ENCODE measurements at places on chromosomes 7 and 10.

- DNase-seq: no peak
Observed at GRCh38 chr10:5945190-5945509, 32.2 kb downstream of the IL15RA start.

- DNase-seq: no peak
Observed at GRCh38 chr10:3782146-3782450, 2.9 kb downstream of the KLF6 start.

- DNase-seq: peak; percentile 14
Observed at GRCh38 chr7:120842121-120842621, 15.8 kb downstream of the TSPAN12 start.

DNA sequence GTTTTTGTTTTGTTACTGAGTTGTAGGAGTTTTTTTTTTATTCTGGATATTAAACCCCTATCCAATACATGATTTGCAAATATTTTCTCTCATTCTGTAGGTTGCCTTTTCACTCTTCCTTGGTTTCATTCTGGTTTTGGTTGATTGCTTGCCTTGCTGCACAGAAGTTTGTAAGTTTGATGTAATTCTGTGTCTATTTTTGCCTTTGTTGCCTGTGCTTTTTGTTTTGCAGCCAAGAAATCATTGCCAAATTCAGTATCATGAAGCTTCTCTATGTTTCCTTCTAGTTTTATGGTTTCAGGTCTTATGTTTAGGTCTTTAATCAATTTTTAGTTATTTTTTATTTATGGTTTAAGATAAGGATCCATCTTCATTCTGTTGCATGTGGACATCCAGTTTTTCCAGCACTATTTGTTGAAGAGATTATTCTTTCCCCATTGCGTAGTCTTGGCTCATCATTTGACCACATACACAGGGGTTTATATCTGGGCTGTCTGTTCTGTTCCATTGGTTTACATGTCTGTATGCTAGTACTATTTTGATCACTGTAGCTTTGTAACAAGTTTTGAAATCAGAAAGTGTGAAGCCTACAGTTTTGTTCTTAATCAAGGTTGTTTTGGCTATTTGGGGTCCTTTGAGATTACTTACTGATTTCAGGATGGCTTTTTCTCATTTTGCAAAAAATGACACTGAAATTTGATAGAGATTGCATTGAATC is 26.4 kb downstream of the BMPR1A start:
- DNase-seq: no peak

DNA sequence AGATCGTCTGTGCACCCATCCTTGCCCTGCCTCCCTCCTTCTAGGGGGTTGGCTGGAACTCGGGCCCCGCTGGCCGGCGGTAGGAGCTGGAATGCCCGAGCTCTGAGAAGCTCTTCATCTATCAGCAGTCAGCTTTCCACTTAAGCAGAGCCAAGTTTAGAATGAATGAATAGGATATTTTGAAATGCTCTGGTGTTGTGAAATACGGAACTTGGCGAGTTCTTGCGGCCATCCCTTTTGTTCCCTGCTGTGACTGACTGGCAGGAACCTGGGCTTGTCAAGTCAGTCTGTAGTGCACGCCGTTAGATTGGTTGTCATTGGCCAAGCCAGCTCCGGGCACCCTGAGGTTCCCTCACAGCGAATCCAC is 33.3 kb downstream of the FOXK1 start:
- no peak for DNase-seq

DNA sequence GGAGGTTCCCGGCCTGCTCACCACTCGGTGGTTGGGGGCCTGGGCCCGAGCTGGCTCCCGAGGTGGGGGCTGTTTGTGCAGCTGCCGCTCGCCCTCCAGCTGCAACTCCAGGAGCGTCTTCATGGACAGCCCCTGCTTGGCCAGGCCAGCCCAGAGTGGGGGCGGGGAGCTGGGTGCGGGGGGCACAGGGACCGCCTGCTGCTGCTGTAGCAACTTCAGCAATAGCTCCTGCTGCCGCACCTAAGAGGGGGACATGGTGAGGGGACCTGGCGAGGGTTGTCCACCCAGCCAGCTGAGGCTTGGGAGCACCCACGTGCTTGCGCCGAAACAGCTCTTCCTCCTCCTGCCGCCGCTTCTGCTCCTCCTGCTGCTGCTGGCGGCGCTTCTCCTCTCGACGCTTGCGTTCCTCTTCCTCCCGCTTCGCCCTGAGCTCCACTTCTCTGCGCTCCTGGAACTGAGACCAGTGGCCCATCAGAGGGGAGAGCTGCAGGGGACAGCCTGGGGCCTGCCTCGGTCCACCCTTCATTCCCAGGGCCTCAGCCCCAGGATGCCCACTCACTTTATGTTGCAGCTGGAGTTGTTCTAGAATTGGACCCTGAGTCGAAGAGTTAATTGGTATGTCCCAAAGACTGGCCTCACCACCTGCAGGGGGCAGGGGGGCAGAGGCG is 9.6 kb downstream of the GNB2 start:
- no peak for DNase-seq

- DNase-seq: no peak
Observed at GRCh38 chr10:78907551-78908211, 161.1 kb upstream of the ZMIZ1 start.

GRCh38 chr7:43726466-43726865 is 2.9 kb downstream of the COA1 start:
- no peak for DNase-seq

Data from HEK293T (cell line).